ENCODE measurements at places on chromosomes 4 and X.

DNA sequence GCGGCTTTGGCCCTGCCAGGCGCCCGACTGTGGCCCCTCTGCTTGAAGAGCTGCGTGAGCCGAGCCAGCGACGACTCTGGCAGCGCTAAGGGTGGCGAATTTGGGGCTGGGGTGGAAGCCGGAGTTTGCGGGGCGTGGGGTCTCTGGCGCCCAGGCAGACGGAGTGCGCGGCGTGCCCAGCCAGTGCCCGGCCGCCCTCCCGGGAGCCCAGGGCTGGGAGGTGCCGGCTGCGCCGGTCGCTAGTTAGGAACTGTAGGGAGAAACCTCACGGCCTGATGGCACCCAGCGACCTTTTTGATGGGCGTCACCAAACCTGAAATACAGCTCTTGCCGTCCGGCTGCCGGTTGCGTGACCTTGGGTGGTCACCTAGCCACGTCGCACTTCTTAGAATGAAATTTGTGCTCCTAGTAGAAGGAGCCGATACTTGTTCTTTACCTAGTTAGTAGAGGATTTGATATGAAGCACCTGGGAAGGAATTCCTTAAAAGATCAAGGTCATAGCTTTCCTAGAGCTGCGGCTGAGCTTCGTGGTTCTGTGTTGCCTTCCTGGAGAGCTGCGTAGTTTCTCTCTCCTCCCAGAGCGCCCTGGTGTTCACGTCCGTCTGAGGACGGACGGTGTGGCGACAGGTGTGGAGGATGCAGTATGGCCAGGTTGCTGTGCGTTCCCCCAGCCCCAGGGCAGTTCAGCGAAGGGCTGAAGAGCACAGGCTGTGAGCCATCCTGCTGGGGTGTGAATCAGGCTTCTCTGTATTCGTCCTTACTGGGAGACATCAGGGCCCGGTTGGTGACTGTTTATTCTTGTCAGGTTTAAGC, 680 bp downstream of the MAEA start:
- no peak for DNase-seq

GRCh38 chrX:149807747-149808458, 26.2 kb downstream of the MAGEA9 start:
- DNase-seq, result no peak

DNA sequence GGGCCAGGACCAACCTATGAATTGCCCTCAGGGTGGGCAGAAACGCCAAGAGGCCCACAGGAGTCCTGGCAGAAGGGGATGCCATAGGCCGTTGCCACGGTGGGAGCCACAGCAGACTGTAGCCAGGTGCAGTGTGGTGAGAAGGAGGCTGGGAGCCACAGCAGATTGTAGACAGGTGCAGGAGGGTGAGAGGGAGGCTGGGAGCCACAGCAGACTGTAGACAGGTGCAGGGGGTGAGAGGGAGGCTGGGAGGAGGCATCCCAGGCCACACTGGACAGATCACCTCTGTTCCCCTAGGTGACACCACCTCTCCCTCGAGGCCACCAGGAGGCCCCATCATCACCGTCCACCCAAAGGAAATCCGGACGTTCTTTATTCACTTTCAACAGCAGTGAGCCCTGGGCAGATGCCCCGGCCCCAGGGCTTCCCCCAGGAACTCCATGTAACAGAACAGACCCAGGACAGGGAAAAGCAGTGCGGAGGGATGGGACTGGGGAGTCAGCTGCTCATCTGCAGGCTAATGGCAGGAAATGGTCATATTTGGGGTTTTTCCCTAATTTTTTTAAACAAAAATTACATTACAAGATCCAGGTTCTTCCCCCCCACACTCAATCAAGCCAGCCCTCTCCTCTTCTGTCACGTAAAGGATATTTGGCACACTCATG, 19.5 kb upstream of the MRFAP1 start:
- DNase-seq, result no peak

- no peak for DNase-seq
Observed at GRCh38 chrX:102345916-102346315, 93.9 kb downstream of the NXF2B start.

GRCh38 chr4:23814587-23814986, 75.3 kb downstream of the PPARGC1A start:
- DNase-seq, result no peak
